ENCODE measurements at places on chromosomes 11 and 22. TPM values are rescaled to one million over a fixed set of nuclear protein-coding genes. Genes with fewer than 3 reads are reported as not detected.

CEND1 gene
- total RNA-seq: 1.2 TPM

DNA sequence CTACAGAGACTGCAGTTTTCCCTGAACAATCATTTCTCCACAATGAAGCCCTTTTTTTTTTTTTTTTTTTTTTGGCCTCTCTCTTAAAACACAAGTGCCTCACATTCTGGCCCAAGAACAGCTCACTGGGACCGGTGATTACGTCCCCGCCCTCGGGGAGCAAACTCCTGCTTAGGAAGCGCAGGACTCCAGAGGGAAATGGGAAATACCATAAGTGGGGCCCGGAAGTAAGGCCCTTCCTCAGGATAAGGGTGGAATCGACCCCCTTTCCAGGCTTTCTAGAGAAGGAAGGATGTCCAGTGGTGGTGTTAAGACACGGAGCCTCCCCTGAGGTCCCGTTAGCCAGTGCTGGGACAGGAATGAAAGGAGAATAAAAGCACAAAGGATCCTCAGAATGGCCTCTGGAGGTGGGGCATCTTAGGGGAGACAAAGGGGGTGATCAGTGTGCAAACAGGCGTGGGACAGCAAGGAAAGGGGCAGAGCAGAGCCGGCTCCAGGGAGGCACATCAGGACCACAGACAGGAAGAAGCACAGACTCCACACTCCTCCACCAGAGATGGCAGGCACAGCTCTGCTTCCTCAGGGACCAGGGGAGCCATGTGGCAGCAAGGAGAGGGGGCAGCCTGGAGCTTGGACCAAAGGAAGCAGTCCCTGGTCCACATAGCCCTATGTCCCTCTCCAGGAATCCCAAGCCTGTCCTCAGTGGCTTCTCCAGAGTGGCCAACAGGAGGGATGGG lies 61.3 kb downstream of the CHST1 start:
- H3K27ac ChIP-seq: peak overlapping the region; percentile 47
- H3K4me1 ChIP-seq: peaks cover 24% of the 10 kb centered on the region
- no peak overlapping the region for H3K4me3 ChIP-seq

ASCL3 gene
- not detected for total RNA-seq

- peaks cover 54% of the 10 kb centered on the region for H3K4me1 ChIP-seq
- H3K36me3 ChIP-seq: peaks cover 2% of the 10 kb centered on the region
- H3K27ac ChIP-seq: no peak overlapping the region
- H3K27me3 ChIP-seq: peaks cover 11% of the 10 kb centered on the region
- DNase-seq: no peak
These were observed 6.0 kb downstream of the PKNOX2 start for GRCh38 chr11:125170510-125171031.

DNA sequence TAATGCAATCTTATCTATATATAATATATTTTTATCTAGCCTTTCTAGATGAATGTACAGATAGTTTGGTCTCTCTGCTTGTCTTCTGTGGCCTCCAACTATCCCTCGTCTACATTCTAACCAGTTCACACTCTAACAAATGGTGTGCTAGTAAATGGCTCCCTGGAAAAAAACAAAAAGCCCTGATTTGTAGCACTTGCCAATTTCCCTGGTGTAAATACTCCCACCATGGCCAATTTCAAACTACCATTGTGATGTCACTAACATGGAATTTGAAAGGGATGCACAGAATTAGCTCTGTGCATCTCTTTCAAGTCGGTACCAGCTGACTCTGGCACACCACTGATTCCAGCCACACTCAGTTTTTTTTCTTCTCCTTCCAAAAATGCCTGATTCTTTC lies 154.6 kb downstream of the MYO18B start:
- peaks cover 50% of the 10 kb centered on the region for H3K27me3 ChIP-seq
- H3K36me3 ChIP-seq: no peaks in the 10 kb centered on the region
- H3K27ac ChIP-seq: no peak overlapping the region
- DNase-seq: no peak
- H3K4me1 ChIP-seq: no peaks in the 10 kb centered on the region

DNA sequence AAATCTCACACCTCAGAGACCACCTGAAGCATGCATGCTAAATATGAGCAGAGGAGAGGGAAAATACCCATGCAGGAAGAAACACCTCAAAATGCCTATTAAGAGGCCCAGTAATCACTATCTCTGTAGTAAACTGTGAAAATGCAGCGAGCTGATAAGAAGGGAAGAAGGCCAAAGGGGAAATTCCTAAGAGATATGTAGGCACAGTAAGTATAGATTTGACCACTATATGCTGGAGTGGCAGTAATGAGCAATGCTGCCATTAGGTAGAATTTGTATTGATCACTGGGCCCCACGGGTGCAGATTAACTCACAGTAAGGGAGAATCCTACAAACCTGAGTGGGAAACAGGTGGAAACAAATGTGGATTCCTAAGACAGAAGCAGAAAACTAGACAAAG lies 1813.1 kb upstream of the RAG2 start:
- H3K36me3 ChIP-seq: no peaks in the 10 kb centered on the region
- H3K27ac ChIP-seq: no peak overlapping the region
- H3K4me1 ChIP-seq: no peaks in the 10 kb centered on the region

GRCh38 chr11:130439160-130439519 lies 9.3 kb upstream of the ADAMTS15 start:
- H3K27ac ChIP-seq: no peak overlapping the region
- peaks cover 8% of the 10 kb centered on the region for H3K4me1 ChIP-seq
- no peak overlapping the region for H3K4me3 ChIP-seq

DNA sequence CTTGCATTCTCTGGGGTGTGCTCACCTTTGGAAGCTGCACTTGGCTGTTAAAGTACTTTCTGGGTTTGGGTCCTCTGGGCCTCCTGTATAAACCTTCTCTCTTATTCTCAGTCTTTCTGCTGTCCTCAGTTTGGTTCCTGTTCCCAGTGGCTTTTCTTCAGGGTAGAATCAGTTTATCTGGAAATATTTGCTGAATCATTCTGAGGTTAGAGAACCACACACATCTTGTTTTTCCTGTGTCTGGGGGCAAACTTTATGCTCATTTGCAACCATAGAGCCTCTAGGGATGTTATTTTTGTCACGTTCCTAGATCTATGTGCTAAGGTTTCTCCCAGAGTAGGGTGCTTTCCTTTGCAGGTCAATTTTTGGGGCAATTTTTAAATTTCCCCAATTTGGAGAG lies 224.3 kb upstream of the C11orf87 start:
- DNase-seq: no peak
- no peaks in the 10 kb centered on the region for H3K27me3 ChIP-seq
- H3K36me3 ChIP-seq: no peaks in the 10 kb centered on the region
- H3K4me1 ChIP-seq: no peaks in the 10 kb centered on the region

GRCh38 chr11:79615425-79615824 lies 174.6 kb upstream of the TENM4 start:
- DNase-seq: no peak
- H3K36me3 ChIP-seq: no peaks in the 10 kb centered on the region
- no peak overlapping the region for H3K27ac ChIP-seq
- H3K4me1 ChIP-seq: no peaks in the 10 kb centered on the region
- peaks cover 2% of the 10 kb centered on the region for H3K27me3 ChIP-seq

DNA sequence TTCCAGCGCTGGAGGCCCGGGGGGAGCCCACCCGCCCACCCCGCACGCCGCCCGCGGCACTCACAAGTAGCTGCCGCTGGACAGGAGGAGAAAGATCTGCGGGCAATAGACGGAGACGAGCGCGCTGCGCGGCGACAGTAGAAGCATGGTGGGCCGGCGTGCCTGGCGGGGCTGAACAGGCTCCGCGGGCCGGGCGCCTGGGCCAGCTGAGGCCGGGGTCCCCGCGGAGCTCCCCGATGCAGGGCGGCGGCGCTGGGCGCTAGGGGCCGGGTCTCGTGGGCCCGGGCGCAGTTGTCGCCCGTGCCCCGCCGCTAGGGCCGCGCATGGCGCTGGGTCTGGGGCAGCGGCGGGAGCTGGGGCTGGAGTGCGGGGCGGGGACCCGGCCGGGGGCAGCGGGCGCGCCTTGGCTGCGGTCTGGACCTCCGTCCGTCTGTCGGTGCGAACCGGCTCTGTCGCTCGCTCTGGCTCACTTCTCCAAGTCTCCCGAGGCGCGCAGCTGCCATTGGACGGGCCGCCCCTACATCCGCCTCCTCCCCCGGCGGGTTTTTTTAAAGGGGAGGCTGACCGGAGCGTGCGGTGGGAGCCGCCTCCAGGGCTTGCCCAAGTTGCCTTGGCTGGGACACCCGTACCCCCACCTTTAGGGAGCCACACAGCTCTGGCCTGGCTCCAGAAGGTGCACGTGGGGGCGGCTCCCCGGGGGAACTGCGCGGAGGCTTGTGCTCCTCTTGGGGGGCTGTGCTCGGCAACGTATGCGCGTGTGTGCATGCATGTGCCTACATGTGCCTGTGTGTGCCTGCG lies 4.7 kb downstream of the WNT7B start:
- no peak for DNase-seq
- peaks cover 62% of the 10 kb centered on the region for H3K27me3 ChIP-seq
- H3K4me3 ChIP-seq: peak overlapping the region; percentile 7

C22orf23 gene
- total RNA-seq: 0.79 TPM

GRCh38 chr11:86785576-86785975 lies 14.8 kb upstream of the PRSS23 start:
- no peaks in the 10 kb centered on the region for H3K36me3 ChIP-seq
- H3K27me3 ChIP-seq: no peaks in the 10 kb centered on the region
- DNase-seq: no peak
- no peak overlapping the region for H3K4me3 ChIP-seq
- H3K27ac ChIP-seq: no peak overlapping the region

LMNTD2 gene
- 1.8 TPM for total RNA-seq

- H3K4me1 ChIP-seq: no peaks in the 10 kb centered on the region
- DNase-seq: no peak
- H3K27me3 ChIP-seq: no peaks in the 10 kb centered on the region
- peaks cover 21% of the 10 kb centered on the region for H3K36me3 ChIP-seq
These were observed 12.4 kb downstream of the TRIM6 start for GRCh38 chr11:5608808-5609207.

DNA sequence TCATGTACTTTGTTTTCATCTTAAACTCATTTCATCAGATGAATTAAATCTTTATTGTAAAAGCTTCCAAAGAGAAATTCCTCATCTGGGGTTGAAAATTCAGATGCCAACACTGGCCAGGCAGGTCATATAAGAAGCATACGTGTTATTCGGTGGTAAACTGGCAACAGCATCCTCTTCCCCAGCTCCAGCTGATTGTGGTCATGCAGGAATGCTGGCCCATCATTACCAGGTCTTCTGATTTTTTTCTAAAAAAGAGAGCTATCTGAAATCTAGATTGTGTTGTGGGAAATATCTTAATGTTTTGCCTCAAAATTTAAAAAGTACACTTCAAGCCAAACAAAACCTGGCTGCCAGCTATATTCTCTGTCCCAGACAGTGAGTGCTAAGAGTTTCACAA lies 53.6 kb downstream of the ARFGAP2 start:
- no peak overlapping the region for H3K27ac ChIP-seq
- peaks cover 8% of the 10 kb centered on the region for H3K4me1 ChIP-seq
- no peak for DNase-seq
- no peaks in the 10 kb centered on the region for H3K36me3 ChIP-seq

DNA sequence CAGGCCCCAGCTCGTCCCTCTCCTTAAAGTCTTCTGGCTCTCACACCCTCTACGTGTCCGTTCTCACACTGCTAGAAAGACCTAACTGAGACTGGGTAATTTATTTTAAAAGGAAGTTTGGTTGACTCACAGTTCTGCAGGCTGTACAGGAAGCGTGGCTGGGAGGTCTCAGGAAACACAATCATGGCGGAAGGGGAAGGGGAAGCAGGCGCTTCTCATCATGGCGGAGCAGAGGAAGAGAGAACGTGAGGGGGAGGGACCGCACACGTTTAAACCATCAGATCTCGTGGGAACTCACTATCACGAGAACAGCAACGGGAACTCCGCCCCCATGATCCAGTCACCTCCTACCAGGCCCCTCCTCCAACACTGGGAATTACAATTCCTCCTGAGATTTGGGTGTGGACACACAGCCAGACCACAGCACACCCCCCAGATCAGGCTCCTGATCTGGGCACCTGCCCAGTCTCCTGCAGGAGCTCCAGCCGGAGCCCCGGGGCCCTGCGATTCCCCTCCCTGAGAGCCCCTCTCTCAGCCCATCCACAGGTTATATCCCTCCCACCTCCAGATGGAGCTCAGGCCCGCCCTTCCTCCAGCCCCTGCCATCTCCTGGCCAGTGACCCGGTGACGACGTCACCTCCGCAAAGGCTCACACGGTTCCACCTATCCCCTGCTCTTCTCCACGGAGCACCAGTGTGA lies 170.2 kb downstream of the BRD1 start:
- peaks cover 31% of the 10 kb centered on the region for H3K27me3 ChIP-seq
- no peaks in the 10 kb centered on the region for H3K36me3 ChIP-seq
- no peak overlapping the region for H3K4me3 ChIP-seq
- H3K27ac ChIP-seq: peak overlapping the region; percentile 36

GRCh38 chr11:62035293-62035692 lies 67.9 kb upstream of the FTH1 start:
- no peak for DNase-seq
- H3K27me3 ChIP-seq: peaks cover 3% of the 10 kb centered on the region
- no peak overlapping the region for H3K27ac ChIP-seq
- H3K36me3 ChIP-seq: no peaks in the 10 kb centered on the region
- H3K4me3 ChIP-seq: no peak overlapping the region

ASPHD2 gene
- total RNA-seq: 4.5 TPM

GRCh38 chr11:65698205-65698604 lies 13.8 kb upstream of the KAT5 start:
- H3K27me3 ChIP-seq: peaks cover 40% of the 10 kb centered on the region
- no peak overlapping the region for H3K27ac ChIP-seq
- H3K4me3 ChIP-seq: no peak overlapping the region
- no peaks in the 10 kb centered on the region for H3K36me3 ChIP-seq
- no peaks in the 10 kb centered on the region for H3K4me1 ChIP-seq
- no peak for DNase-seq

DENND5A gene
- 116 TPM for total RNA-seq

- H3K4me1 ChIP-seq: no peaks in the 10 kb centered on the region
- peaks cover 43% of the 10 kb centered on the region for H3K27me3 ChIP-seq
- H3K27ac ChIP-seq: no peak overlapping the region
- peaks cover 4% of the 10 kb centered on the region for H3K36me3 ChIP-seq
- DNase-seq: peak; percentile 48
These were observed 35.9 kb upstream of the PRDM11 start for GRCh38 chr11:45110562-45110961.

- peaks cover 2% of the 10 kb centered on the region for H3K36me3 ChIP-seq
- peaks cover 2% of the 10 kb centered on the region for H3K27me3 ChIP-seq
- H3K4me1 ChIP-seq: peaks cover 59% of the 10 kb centered on the region
- DNase-seq: no peak
- H3K27ac ChIP-seq: peak overlapping the region; percentile 91
- H3K4me3 ChIP-seq: peak overlapping the region; percentile 94
These were observed 414 bp downstream of the JOSD1 start for GRCh38 chr22:38700270-38700788.

All from neural crest cell (in vitro differentiated cells).